ENCODE measurements at places on chromosomes 3 and 15.

- DNase-seq = no peak
Measured at GRCh38 chr15:42528970-42529369, 19.6 kb downstream of the LRRC57 start.

DNA sequence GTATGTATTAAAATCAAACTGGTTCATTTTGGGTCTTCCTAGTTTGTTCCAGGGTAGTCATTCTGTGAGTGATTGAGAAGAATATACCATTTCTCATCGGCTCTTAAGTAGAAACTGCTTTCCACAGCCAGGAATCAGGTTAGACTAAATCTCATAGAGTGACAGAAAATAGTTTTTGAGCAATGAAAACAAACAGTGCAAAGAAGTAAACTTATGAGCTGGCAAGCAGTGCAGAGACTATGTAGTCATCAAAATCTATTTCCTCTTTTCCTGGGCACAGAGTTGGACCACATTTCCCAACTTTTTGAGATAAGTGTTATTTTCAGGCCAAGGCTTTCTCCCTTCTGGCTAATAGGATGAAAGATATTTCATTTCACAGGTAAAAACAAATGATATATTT lies 66.5 kb downstream of the UBE3A start:
- no peak for DNase-seq

- DNase-seq = no peak
Measured at GRCh38 chr3:108552267-108553159, 36.7 kb downstream of the CIP2A start.

DNA sequence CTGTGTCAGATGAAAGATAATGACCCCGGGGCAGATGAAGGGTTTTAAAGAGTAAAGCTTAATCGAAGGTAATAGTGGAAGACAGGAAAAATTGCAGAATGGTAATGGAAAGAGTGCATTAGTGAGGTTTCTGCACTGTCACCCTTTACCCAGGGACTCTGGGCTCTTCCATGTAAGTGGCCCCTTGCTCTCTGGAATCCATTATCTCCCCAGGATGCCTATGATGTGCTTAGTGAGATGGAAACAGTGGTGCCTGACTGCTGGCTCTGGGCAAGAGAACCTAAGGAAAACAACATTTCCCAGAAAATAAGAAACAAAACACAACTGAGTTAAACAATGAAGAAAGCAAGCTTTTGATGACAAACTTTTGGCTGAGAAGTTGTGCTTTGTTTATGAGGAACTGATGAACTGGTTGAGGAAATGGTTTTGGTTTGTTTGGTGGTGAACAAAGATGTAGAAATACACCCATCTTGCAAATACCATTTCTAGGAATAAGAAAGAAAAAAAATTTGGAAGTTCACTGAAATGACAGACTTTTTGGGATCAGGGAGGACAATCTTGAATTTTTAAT lies 119.9 kb upstream of the RASGRP1 start:
- no peak for DNase-seq

- DNase-seq = no peak
Measured at GRCh38 chr15:89125088-89125826, 37.0 kb downstream of the ABHD2 start.

- no peak for DNase-seq
Measured at GRCh38 chr15:33086500-33087121, 107.9 kb downstream of the FMN1 start.

DNA sequence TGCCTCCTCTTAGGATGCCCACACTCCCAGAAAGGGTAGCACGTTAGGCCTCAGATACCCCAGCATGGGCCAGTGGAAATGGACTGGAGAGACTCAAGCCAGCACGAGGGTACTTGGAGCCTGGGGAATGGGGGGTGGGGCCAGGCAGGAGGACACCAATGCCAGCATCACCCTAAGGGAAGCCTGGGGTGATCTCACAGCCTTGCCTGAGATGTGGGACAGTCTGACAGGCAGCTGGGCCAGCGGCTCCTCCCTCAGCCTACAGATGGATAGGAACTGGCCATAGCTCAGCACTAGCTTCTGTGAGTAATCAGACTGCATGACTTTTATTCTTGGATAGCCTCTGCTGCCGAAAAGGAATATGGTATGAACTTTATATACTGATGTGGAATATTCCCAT lies 59.6 kb upstream of the MRPS22 start:
- DNase-seq = no peak

GRCh38 chr3:169558371-169558770 lies 105.1 kb downstream of the MECOM start:
- no peak for DNase-seq

All from NCI-H2107 (cell line).